KG1 (cell line): ENCODE measurements at places on chromosomes 4 and X.

DNA sequence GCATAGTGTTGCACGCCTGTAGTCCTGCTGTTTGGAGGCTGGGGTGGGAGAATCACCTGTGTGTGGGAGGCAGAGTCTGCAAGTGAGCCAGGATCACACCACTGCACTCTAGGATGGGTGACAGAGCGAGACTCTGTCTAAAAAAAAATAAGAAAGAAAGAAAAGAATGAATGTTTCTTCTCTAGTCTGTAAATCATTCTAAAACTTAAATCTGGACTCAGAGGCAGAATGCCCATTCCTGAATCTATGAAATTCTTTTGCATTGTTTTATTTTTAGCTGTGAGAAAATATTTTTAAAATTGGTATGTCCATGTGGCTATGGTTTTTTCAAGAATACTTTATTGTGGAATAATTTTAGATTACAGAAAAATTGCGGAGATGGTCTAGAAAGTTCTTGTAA lies 49.3 kb downstream of the RAPGEF2 start:
- DNase-seq = no peak

DNA sequence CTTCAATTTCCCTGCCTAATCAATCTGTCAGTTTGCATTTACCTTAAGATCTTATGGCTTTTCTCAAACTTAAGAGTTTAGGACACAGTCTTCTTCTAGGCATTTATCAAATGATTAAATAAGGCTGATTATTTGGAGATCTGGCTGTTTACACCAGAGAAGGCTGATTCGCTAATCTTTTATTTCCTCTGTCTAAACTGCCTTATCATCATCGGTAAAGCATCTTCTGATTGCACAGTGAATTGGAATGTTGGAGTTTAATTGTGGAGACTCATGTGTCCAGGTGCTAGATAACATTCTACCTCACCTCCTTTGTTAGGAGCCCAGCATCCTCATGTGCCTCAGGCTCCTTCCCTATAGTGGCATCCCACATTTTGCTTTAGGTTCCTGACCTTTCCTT lies 100.3 kb upstream of the DDIT4L start:
- no peak for DNase-seq

GRCh38 chrX:20350596-20350995 lies 83.9 kb upstream of the RPS6KA3 start:
- no peak for DNase-seq

DNA sequence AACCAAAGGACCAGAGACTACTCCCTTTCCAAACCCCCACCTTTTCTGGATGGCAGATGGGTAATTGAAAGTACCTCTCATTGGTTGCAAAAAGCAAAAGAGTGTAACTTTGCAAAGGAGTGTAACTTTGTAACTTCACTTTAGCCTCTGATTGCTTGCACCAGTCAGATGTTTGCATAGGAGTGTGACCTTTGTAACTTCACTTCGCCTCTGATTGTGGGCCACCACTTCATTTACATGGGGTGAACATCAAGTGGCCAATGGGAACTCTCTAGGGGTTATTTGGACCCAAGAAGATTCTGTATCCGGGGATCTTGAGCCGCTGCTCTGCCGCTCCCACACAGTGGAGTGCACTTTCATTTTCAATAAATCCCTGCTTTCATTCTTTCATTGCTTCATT lies 9.9 kb upstream of the SLC25A43 start:
- no peak for DNase-seq

DNA sequence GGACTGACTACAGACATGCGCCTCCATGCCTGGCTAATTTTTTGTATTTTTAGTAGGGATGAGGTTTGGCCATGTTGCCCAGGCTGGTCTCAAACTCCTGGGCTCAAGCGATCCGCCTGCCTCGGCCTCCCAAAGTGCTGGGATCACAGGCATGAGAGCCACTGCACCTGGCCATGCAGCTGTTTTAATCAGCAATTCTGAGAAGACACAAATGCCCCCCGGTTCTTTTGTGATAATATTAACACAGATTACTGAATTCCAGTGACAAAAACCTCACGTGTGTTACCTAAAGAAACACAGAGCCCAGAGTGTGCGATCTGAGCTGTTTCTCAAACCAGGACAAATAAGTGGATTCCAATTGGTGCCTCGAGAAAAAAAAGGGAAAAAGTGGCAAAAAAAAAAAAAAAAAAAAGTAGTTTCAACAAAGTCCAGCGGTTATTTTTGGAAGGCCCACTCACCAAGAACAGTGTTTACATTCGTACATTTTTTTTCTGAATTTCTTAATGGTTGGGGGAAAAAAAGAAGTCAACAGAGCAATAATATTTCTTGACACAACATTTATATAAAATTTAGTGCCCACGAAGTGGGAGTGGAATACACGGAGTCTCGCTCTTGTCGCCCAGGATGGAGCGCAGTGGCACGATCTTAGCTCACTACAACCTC lies 17.2 kb downstream of the DHRSX start:
- no peak for DNase-seq

GRCh38 chrX:101348452-101349192 lies at the start of gene TIMM8A:
TSS of gene TIMM8A (minus strand) at chrX:101348742. CDS start at chrX:101348664, 78 bp downstream.
- peak; percentile 18 for DNase-seq

GRCh38 chr4:165927366-165927765 lies 54.3 kb downstream of the TLL1 start:
- DNase-seq = no peak

- no peak for DNase-seq
These were observed 29.3 kb downstream of the DYNLT3 start for GRCh38 chrX:37818031-37818430.

DNA sequence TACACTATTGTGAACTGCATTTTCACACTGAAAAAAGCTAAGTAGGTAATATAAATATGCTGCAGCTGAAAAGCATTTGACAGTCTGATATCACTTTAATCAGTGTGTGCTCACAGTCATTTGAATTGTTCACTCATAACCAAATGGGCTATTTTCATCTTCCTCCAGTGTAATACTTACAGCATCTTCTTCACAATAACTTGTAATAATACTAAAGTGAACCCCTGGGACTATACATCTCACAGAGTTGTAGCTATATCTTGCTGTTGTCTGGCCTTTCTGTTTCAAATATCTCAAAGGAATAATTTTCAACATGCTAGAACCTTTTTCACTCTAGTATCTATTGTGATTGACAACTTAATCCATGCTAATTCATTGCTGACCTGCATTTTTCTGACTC lies 66.8 kb upstream of the GALNTL6 start:
- no peak for DNase-seq

DNA sequence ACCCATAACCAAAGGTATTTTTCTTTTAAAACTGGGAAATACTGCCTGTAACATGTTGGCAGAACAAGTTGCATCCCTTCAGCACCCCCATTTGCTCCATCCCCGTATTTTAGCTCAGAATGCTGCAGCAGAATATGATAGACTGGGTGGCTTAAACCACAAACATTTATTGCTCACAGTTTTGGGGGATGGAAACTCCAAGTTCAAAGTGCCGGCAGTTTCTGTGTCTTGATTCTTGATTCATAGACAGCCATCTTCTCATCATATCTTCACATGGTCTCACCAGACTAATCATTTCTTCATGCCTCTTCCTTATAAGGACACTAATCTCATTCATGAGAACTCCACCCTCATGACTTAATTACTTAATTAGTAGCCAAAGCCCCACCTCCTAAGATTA lies 10.5 kb upstream of the INPP4B start:
- no peak for DNase-seq

- no peak for DNase-seq
These were observed 114.3 kb upstream of the EMCN start for GRCh38 chr4:100632163-100632562.

DNA sequence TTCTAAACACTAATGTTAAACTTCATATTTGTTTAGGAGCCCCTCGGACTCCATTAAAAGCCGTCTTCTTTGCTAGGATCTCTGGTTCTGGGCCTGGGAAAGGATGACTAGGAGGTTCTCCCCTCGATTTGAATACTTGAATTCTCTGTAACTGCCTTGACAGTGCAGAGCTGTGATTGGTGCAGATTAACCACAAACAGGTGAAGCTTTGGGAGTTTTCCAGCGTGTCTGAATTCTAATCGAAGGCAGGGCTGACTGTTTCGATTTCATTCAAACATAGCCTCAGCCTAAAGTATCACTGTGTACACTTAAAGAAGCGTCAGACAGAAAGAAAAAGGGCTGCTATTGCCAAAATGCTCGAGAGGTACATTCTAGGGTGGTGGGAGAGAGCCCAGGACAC lies 29.0 kb downstream of the TFDP3 start:
- DNase-seq = no peak

DNA sequence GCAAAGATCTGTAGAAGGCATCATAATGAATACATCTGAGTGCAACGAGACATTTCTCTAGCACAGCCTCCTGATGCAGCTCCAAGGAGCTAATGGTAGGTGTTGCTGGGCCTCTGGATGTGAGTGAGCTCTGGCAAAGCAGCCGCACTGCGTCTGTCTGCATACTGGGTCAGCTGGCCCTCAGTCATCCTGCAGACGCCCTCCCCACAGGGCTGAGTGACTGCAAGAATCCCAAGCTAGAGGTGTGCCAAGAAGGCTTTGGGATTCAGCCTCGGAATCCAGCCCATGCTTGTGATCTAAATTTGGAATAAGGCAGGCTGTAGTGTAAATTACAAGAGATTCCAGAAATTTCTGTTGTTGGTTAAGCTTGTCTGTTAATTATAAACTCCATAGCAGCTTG lies 18.5 kb downstream of the HERC3 start:
- DNase-seq = no peak

DNA sequence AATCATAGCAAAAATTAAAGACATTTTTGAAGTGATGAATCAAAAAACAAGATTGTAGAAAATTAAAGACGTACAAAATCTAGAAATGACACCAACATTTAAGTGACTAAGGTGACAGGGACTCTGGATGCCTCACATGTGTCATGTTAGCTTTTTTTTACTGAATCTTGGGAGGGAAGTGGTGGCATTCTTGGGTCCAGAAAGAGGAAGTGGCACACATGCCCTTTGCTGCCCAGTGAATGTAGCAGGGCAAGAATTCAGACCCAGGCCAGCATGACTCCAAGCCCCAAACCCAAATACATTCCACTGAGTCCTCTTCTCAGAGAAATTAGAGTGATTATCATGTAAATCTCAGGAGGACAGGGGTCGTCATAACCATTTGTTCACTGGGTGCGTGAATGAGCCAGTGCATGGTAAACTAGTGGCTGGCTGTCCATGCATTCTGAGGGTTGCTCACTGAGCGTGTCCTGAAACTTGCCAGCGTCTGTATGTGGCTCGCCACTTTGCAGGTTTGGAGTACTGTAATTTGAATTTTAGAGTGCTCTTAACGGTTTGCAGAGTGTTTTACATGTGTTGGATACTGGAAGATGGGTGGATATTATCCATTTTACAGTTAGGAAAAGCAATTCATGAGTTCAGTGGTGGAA lies 55.4 kb upstream of the TBC1D14 start:
- no peak for DNase-seq

DNA sequence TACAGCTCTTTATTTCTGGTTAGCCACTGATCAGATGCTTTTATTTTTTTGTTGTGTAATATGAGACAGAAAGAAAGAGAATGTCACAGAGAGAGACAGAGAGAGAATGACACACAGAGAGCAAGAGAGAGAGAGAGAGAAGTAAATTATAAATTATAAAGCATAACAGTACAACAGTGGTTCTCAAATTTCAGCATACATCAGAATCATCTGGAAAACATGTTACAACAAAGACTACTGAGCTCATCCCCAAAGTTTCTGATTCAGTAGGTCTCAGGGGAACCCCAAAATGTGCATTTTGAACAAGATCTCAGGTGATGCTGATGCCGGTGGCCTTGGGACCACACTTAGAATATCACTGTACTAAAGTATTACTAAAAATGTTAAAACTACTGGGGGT lies 245.8 kb upstream of the DIAPH2 start:
- DNase-seq = no peak

DNA sequence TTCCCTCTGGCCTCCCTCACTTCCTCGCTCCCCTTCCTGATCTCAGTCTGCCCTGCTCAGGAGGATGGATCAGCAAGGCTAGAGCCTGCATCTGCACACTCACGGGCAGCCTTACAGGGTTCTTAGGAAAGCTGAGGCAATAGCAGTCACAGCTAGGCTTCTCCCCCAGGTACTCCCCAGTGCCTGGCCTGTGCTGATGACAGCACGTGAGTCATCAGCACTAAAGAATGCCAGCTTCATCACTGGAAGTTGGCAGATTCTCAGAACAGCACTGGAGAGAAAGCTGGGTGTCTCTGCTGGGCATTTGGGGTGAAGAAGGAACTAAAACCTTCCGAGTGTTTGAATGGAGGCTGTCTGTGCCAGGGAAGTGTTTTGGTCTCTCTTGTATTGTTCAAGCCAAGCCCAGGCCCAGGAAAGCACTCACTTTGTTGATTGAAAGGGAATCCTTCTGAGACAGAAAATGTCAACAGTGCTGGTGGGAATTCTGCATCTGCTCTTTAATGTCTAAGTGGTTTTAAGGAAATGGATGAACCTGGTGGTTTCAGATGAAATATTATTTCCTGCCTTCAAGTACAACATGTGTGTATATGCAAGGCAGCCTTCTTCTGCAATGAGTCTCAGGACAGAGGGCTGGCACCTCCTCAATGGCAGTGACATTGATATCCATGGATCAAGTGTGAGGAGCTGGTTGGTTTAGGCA lies 73.0 kb upstream of the SCOC start:
- DNase-seq = peak; percentile 10

- no peak for DNase-seq
These were observed 14.1 kb upstream of the CCNI start for GRCh38 chr4:77089866-77090265.

- no peak for DNase-seq
These were observed 57.9 kb downstream of the CCKAR start for GRCh38 chr4:26432419-26432818.

DNA sequence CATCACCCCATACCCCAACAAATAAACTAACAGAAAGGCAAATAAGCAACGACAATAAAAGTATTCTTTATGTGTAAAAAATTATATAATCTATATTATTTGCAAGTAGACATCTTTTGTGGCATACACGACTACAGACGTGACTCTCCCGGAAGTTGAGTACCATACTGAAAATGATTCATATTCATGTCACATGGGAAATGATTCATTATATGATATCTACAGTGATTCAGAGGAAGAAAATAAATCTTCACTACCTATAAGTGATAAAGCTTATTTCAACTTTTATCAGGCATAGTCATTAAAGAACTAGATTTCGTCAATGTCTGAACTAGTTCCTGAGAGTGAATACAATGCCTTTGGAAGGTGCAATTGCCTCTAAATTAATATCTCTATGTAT lies 4.6 kb upstream of the ANTXR2 start:
- no peak for DNase-seq

DNA sequence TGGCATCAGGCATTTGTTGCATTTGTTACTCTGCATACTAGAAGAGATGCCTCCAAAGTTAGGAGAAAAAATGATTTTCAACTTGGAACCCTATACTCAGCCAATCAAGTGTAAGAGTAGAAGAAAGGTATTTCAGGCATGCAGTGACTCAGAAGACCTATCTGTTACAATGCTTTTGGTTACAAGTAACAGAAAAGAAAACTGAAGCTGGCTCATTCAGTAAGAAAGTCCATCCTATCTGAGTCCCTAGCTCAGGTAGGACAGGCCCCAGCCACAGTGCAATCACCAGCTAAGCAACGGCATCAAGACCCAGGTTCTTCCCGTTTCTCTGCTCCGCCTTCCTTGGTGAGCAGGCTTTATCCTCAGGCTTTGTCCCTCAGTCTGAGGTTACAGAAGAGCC lies 23.3 kb downstream of the MECP2 start:
- DNase-seq = no peak
